Upper lobe of left lung (tissue), 6 donors: ENCODE measurements at places on chromosomes 13 and 19. TPM values are rescaled to one million over a fixed set of nuclear protein-coding genes. Genes with fewer than 3 reads are reported as not detected.

DNA sequence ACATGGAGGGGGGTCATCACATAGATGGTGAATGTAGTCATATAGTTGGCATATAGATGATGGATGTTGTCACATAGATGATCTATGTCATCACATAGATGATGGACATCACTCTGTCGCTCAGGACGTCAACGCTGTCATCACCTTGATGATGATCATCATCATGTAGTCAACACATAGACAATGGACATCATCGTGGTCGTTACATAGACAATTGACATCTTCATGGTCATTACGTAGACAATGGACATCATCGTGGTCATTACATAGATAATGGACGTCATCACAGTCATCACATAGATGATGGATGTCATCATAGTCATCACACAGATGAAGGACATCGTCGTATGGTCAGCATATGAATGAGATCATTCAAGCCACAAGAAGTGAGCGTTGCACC, 28.6 kb upstream of the SLC15A1 start:
- no peaks in the 10 kb centered on the region for H3K27me3 ChIP-seq
- no peak overlapping the region for H3K27ac ChIP-seq
- H3K4me3 ChIP-seq, result no peak overlapping the region

GRCh38 chr19:43673637-43674036, 3.7 kb upstream of the PLAUR start:
- H3K4me1 ChIP-seq, result peaks cover 40% of the 10 kb centered on the region
- peak overlapping the region; percentile 79 for H3K27ac ChIP-seq
- no peak overlapping the region for H3K4me3 ChIP-seq
- no peaks in the 10 kb centered on the region for H3K27me3 ChIP-seq
- DNase-seq, result no peak

The SAMD4B gene
- total RNA-seq, result 80.9 TPM

DNA sequence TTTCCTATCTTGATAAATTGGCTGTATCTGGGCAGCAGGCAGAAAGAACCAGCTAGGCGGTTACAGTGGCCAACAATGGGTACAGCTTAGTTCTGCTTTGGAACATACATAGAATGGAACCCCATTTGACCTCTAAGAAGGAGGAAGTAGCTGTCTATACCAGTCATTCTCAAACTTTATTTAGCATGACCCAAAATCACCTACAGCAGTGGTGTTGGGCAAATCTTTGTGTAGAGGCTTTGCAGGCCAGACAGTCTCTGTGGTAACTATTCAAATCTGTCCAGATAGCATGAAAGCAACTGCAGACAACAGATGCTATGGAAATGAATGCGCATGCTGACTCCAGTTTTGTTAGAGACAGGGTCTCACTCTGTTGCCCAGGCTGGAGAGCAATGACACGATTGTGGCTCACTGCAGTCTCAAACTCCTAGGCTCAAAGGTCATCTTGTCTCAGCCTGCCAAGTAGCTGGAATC, 12.0 kb upstream of the KCNC3 start:
- no peaks in the 10 kb centered on the region for H3K4me1 ChIP-seq
- no peak overlapping the region for H3K4me3 ChIP-seq
- no peak for DNase-seq
- H3K27ac ChIP-seq, result no peak overlapping the region
